Caco-2 (cell line): ENCODE measurements at places on chromosomes 6 and 20.

- DNase-seq = no peak
Measured at GRCh38 chr6:132391391-132392269, 9.6 kb downstream of the MOXD1 start.

- no peak for DNase-seq
Measured at GRCh38 chr20:18589941-18590674, 2.3 kb downstream of the DTD1 start.

GRCh38 chr6:1624058-1624850 lies 14.5 kb downstream of the FOXC1 start:
- no peak for DNase-seq

- no peak for DNase-seq
Measured at GRCh38 chr6:166959911-166960608, 3.7 kb upstream of the RNASET2 start.

DNA sequence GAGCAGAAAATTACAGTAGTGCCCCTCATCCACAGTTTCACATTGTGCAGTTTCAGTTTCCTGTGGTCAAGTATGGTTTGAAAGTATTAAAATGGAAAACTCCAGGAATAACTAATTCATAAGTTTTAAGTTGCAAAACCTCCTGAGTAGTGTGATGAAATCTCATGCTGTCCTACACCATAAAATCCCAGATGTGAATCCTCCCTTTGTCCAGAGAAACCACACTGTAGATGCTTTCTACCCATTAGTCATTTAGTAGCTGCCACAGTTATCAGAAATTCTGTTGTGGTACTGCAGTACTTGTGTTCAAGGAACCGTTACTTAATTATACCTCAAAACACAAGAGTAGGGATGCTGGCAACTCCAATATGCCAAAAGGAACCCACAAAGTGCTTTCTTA lies 74.7 kb downstream of the PTCHD4 start:
- no peak for DNase-seq

GRCh38 chr6:111737065-111737521 lies 131.4 kb upstream of the TRAF3IP2 start:
- DNase-seq = no peak
